ENCODE measurements at places on chromosomes 4 and X. TPM values are rescaled to one million over a fixed set of nuclear protein-coding genes. Genes with fewer than 3 reads are reported as not detected.
A peak's percentile ranks its signal among the peaks of the same experiment; 100 is the strongest.

Gene FATE1
- total RNA-seq, result not detected

Gene NPY2R
- total RNA-seq, result not detected

GRCh38 chr4:84632092-84632491 is 49.2 kb downstream of the CDS1 start:
- no peak overlapping the region for H3K4me3 ChIP-seq
- H3K27me3 ChIP-seq, result peaks cover 2% of the 10 kb centered on the region
- H3K4me1 ChIP-seq, result no peaks in the 10 kb centered on the region
- DNase-seq, result no peak

Gene RAB40AL
- 0.33 TPM for total RNA-seq

- no peaks in the 10 kb centered on the region for H3K36me3 ChIP-seq
- H3K4me1 ChIP-seq, result no peaks in the 10 kb centered on the region
- no peak for DNase-seq
- H3K4me3 ChIP-seq, result no peak overlapping the region
Measured at GRCh38 chr4:54581807-54582206, 76.0 kb upstream of the KIT start.

DNA sequence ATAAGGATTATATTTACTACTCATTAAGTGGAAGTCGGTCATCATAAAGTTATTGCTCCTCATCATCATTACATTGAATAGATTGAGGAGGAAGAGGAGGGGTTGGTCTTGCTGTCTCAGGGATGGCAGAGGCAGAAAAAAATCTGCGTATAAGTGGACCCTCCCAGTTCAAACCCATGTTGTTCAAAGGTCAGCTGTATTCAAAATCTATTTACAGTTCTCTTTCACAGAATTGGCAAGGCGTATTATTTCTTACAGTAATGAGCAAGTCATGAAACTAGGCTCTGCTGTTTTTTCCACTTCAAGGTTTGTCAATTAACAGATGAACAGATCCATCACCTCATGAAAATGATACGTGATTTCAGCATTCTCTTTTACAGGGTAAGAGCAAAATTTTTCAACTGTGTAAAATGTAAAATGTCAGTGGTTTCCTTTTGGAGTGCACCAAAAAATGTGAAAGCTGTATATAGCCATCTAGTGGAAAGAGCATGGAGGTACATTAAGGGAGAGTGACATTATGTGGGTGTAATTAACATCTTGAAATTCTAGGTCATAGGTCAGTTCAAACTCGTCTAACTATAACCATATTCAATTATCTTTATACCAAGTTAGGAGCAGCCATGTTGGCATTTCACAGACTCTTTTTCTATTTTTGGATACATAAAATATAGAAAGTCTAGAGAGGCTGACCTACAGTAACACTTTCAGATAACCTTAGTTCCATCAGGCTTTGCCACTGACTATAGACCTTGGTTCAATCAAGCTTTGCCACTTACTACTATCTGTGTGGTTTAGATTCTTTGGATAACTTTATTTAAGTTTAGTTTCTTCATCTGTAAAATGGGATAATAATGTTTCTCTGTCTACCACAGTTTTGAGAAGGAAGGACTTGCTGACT is 30.1 kb downstream of the NEIL3 start:
- no peak overlapping the region for H3K4me3 ChIP-seq
- no peak overlapping the region for H3K27ac ChIP-seq
- no peak for DNase-seq
- H3K4me1 ChIP-seq, result peaks cover 10% of the 10 kb centered on the region

- H3K27ac ChIP-seq, result peak overlapping the region; percentile 90
- peak; percentile 71 for DNase-seq
- H3K4me3 ChIP-seq, result peak overlapping the region; percentile 91
- peaks cover 70% of the 10 kb centered on the region for H3K4me1 ChIP-seq
Measured at GRCh38 chr4:40247350-40247749, 50.5 kb downstream of the RHOH start.

Gene LRAT
- not detected for total RNA-seq

Gene SOX3
- total RNA-seq, result not detected

GRCh38 chr4:1336088-1336491 is 10.9 kb upstream of the UVSSA start:
- no peaks in the 10 kb centered on the region for H3K27me3 ChIP-seq
- no peak for DNase-seq
- peak overlapping the region; percentile 14 for H3K27ac ChIP-seq
- H3K4me1 ChIP-seq, result peaks cover 19% of the 10 kb centered on the region
- peaks cover 46% of the 10 kb centered on the region for H3K36me3 ChIP-seq

Measured in activated naive CD8-positive, alpha-beta T cell treated with anti-CD3 and anti-CD28 coated beads, Interleukin-2, amount 10 ng/mL, durations not matched to agents 7 days and 5 days (primary cell).